ENCODE measurements at places on chromosomes 13 and 19. TPM values are rescaled to one million over a fixed set of nuclear protein-coding genes. Genes with fewer than 3 reads are reported as not detected.

- H3K27ac ChIP-seq: no peak overlapping the region
- no peaks in the 10 kb centered on the region for H3K27me3 ChIP-seq
- no peak overlapping the region for H3K4me3 ChIP-seq
- peaks cover 15% of the 10 kb centered on the region for H3K36me3 ChIP-seq
- DNase-seq: no peak
Measured at GRCh38 chr19:33132425-33132824, 511 bp downstream of the WDR88 start.

- no peak overlapping the region for H3K4me3 ChIP-seq
- no peak for DNase-seq
- H3K27me3 ChIP-seq: no peaks in the 10 kb centered on the region
- H3K27ac ChIP-seq: no peak overlapping the region
- H3K4me1 ChIP-seq: no peaks in the 10 kb centered on the region
- peaks cover 97% of the 10 kb centered on the region for H3K36me3 ChIP-seq
Measured at GRCh38 chr13:110179116-110179856, 127.7 kb downstream of the COL4A1 start.

- DNase-seq: no peak
- H3K27me3 ChIP-seq: no peaks in the 10 kb centered on the region
- H3K4me3 ChIP-seq: no peak overlapping the region
- H3K36me3 ChIP-seq: no peaks in the 10 kb centered on the region
- H3K27ac ChIP-seq: no peak overlapping the region
Measured at GRCh38 chr13:42745655-42746054, 35.7 kb upstream of the FAM216B start.

DNA sequence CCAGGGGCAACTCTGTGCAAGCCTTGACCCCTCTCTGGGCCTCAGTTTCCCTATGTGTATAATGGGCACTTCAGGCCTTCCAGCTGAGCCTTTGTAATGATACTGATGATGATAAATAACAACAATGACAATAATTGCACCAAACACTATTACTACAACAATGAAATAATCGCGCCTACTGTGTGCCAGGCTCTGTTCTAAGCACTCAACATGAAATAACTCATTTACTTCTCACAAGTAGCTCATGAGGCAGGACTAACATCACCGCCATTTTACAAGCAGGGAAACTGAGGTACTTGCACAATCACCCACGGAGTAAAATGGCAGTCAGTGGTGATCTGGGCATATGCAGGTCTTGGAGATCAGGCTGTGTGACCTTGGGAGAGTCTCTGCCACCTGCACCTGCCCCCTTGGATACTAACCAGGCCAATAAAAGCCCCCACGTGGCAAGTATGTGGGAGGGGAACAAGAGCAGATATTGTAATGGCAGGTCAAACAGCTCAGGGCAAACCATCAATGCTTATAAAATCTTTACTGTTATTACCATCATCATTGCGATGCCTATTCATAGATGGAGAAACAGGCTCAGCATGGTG is 540 bp upstream of the ANGPTL8 start:
- peaks cover 10% of the 10 kb centered on the region for H3K36me3 ChIP-seq
- no peaks in the 10 kb centered on the region for H3K4me1 ChIP-seq
- no peak overlapping the region for H3K4me3 ChIP-seq
- H3K27me3 ChIP-seq: no peaks in the 10 kb centered on the region
- DNase-seq: no peak

GRCh38 chr13:48978942-48979601 is 3.4 kb downstream of the FNDC3A start:
- no peak overlapping the region for H3K27ac ChIP-seq
- no peak overlapping the region for H3K4me3 ChIP-seq
- no peaks in the 10 kb centered on the region for H3K27me3 ChIP-seq
- no peaks in the 10 kb centered on the region for H3K36me3 ChIP-seq
- peaks cover 29% of the 10 kb centered on the region for H3K4me1 ChIP-seq

- H3K27ac ChIP-seq: peak overlapping the region; percentile 84
- no peaks in the 10 kb centered on the region for H3K36me3 ChIP-seq
- peaks cover 20% of the 10 kb centered on the region for H3K4me1 ChIP-seq
- H3K4me3 ChIP-seq: peak overlapping the region; percentile 82
Measured at GRCh38 chr19:38975861-38976271, 324 bp upstream of the FBXO17 start.

OR4F17 gene
- total RNA-seq: not detected

- no peaks in the 10 kb centered on the region for H3K36me3 ChIP-seq
- DNase-seq: no peak
- H3K4me1 ChIP-seq: peaks cover 69% of the 10 kb centered on the region
- no peak overlapping the region for H3K4me3 ChIP-seq
- no peaks in the 10 kb centered on the region for H3K27me3 ChIP-seq
Measured at GRCh38 chr19:13039211-13039789, 44.0 kb downstream of the NFIX start.

SHFL gene
- total RNA-seq: 42.5 TPM

THSD1 gene
- 4.1 TPM for total RNA-seq

C13orf42 gene
- not detected for total RNA-seq

- H3K4me1 ChIP-seq: no peaks in the 10 kb centered on the region
- H3K27me3 ChIP-seq: no peaks in the 10 kb centered on the region
- no peak overlapping the region for H3K27ac ChIP-seq
- H3K4me3 ChIP-seq: no peak overlapping the region
- DNase-seq: no peak
- H3K36me3 ChIP-seq: no peaks in the 10 kb centered on the region
Measured at GRCh38 chr13:106186366-106187030, 349.0 kb downstream of the EFNB2 start.

- H3K4me1 ChIP-seq: no peaks in the 10 kb centered on the region
- DNase-seq: no peak
- H3K27me3 ChIP-seq: no peaks in the 10 kb centered on the region
- no peaks in the 10 kb centered on the region for H3K36me3 ChIP-seq
- no peak overlapping the region for H3K4me3 ChIP-seq
- H3K27ac ChIP-seq: no peak overlapping the region
Measured at GRCh38 chr13:102333320-102334198, 68.3 kb downstream of the FGF14 start.

ERICH4 gene
- total RNA-seq: not detected

KCTD4 gene
- not detected for total RNA-seq

LHB gene
- total RNA-seq: not detected

ZNF443 gene
- 3.4 TPM for total RNA-seq

PTBP1 gene
- total RNA-seq: 149 TPM

- no peaks in the 10 kb centered on the region for H3K36me3 ChIP-seq
- H3K4me3 ChIP-seq: no peak overlapping the region
- no peak for DNase-seq
- H3K27ac ChIP-seq: no peak overlapping the region
- no peaks in the 10 kb centered on the region for H3K27me3 ChIP-seq
Measured at GRCh38 chr13:24709186-24709913, 29.1 kb downstream of the ATP12A start.

GRCh38 chr19:35828692-35829301 is 16.2 kb upstream of the PRODH2 start:
- no peaks in the 10 kb centered on the region for H3K4me1 ChIP-seq
- DNase-seq: no peak
- H3K27ac ChIP-seq: no peak overlapping the region
- H3K27me3 ChIP-seq: no peaks in the 10 kb centered on the region
- H3K4me3 ChIP-seq: no peak overlapping the region

GRCh38 chr19:51094696-51095279 is 12.1 kb upstream of the KLK14 start:
- no peak overlapping the region for H3K27ac ChIP-seq
- no peaks in the 10 kb centered on the region for H3K4me1 ChIP-seq
- no peaks in the 10 kb centered on the region for H3K36me3 ChIP-seq

GRCh38 chr13:97003071-97003470 is 8.8 kb upstream of the OXGR1 start:
- no peaks in the 10 kb centered on the region for H3K36me3 ChIP-seq
- no peak for DNase-seq
- no peaks in the 10 kb centered on the region for H3K4me1 ChIP-seq

MIPEP gene
- 12.0 TPM for total RNA-seq

GRCh38 chr19:41131186-41131585 is 17.0 kb downstream of the CYP2F1 start:
- H3K27ac ChIP-seq: no peak overlapping the region
- no peaks in the 10 kb centered on the region for H3K36me3 ChIP-seq
- no peak overlapping the region for H3K4me3 ChIP-seq
- peaks cover 4% of the 10 kb centered on the region for H3K4me1 ChIP-seq

HTR2A gene
- 2.6 TPM for total RNA-seq

HSD11B1L gene
- 11.6 TPM for total RNA-seq

C5AR1 gene
- 37.6 TPM for total RNA-seq

GRCh38 chr13:99446242-99446641 is 55.0 kb upstream of the TM9SF2 start:
- no peaks in the 10 kb centered on the region for H3K4me1 ChIP-seq
- H3K27ac ChIP-seq: no peak overlapping the region
- no peaks in the 10 kb centered on the region for H3K36me3 ChIP-seq
- DNase-seq: no peak
- no peak overlapping the region for H3K4me3 ChIP-seq

- peak overlapping the region; percentile 83 for H3K27ac ChIP-seq
- peaks cover 32% of the 10 kb centered on the region for H3K36me3 ChIP-seq
- H3K4me3 ChIP-seq: peak overlapping the region; percentile 82
- no peaks in the 10 kb centered on the region for H3K27me3 ChIP-seq
- H3K4me1 ChIP-seq: peaks cover 43% of the 10 kb centered on the region
- DNase-seq: no peak
Measured at GRCh38 chr19:43594710-43595604, 977 bp downstream of the IRGQ start.

- H3K4me3 ChIP-seq: peak within 1 kb of the TSS; percentile 73
- H3K4me1 ChIP-seq: peaks cover 3% of the 10 kb centered on the region
- no peaks in the 10 kb centered on the region for H3K36me3 ChIP-seq
- DNase-seq: peak; percentile 95
- no peaks in the 10 kb centered on the region for H3K27me3 ChIP-seq
- H3K27ac ChIP-seq: peak within 1 kb of the TSS; percentile 19
Measured at GRCh38 chr19:20077791-20078463, at the start of gene ZNF90. ZNF90 (plus strand) TSS chr19:20078000; CDS start chr19:20078133, 133 bp downstream.

DNA sequence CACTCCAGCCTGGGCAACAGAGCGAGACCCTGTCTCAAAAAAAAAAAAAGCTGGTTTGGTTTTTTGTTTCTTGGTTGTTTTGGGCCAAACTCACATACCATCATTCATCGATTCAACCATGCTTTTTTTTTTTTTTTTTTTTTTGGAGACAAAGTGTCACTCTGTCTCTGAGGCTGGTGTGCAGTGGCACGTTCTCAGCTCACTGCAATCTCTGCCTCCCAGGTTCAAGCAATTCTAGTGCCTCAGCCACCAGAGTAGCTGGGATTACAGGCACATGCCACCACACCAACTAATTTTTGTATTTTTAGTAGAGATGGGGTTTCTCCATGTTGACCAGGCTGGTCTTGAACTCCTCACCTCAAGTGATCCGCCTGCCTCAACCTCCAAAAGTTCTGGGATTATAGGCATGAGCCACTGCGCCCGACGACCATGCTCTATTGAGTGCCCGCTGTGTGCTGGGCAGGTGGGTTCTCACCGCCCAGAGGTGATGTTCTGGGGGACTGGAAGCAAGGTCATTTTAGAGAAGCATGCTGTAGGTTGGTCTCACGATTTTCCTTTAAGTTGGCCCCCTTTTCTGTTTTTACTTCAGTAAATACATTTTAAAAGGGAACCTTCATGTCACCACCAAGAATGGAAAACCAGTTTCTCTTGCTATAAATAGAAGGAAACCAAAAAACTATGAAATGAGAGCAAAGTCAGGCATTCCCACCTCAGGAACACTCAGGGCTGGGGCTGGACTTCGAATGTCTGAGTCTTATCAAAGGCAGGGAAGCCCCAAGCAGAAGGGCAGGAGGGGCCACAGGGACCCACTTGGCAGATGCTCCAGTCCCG is 8.3 kb upstream of the JUND start:
- H3K36me3 ChIP-seq: no peaks in the 10 kb centered on the region
- peaks cover 20% of the 10 kb centered on the region for H3K4me1 ChIP-seq
- peak overlapping the region; percentile 99 for H3K27ac ChIP-seq
- peak overlapping the region; percentile 93 for H3K4me3 ChIP-seq
- DNase-seq: no peak

DNA sequence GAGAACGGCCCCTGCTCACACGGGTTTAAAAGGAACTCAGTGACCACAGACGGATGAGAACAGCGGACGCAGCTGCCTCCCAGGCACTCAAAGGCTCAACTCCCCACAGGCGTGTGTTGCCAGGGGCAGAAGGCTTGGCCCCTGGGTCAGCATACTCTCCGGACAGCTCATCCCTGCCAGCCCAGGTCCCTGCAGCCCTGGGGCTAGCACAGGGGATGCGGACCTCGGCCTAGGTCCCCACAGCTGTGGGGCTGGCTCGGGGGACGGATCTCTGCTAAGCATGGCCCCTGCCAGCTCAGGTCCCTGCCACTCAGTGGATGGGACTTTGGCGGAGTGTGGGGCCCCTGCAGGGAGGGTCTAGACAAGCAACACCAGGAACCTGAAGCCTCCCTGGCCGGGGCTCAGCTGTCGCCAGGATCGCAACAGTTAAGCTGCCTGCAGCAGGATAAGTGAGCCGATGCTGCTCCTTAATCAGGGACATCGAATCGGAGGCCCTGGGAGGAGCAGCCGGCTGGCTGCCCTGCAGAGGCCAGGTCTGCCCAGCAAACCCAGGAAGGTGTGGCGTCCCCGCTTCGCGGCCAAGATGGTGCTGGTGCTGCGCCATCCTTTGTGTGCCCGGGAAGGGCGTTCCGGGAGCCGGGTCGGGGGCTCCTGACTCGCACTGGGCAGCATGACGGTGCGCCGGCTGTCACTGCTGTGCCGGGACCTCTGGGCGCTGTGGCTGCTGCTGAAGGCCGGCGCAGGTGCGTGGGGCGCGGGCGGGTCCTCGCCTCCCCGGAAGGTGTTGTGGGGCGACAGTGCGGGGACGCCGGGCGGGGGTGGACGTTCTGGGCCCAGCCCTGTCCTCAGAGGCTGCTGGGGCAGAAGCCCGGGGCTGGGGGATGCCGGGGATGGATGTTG is 32.5 kb downstream of the MCF2L start:
- H3K4me1 ChIP-seq: no peaks in the 10 kb centered on the region
- no peak for DNase-seq
- H3K36me3 ChIP-seq: no peaks in the 10 kb centered on the region
- H3K27me3 ChIP-seq: no peaks in the 10 kb centered on the region
- H3K27ac ChIP-seq: no peak overlapping the region

DNA sequence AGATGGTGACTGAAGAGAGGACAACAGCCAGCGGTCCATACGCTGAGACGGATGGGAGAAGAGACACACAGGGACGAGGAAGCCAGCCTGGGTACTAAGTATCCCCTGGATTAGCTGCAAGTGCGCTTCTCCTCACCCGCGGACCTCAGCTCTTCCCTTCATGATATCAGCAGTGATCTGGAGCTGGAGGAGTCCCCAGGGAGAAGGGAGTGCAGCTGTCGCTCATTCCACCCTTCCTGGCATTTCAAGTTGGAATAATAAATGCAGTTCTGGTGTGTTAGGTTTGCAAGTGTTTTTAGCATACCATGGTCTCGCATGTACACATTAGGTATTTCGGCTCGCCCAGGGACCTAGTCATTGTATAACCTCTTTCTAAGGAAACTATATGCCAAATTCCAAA is 88.5 kb upstream of the C1QTNF9B start:
- H3K4me3 ChIP-seq: no peak overlapping the region
- H3K27ac ChIP-seq: no peak overlapping the region
- H3K36me3 ChIP-seq: no peaks in the 10 kb centered on the region
- no peaks in the 10 kb centered on the region for H3K4me1 ChIP-seq
- DNase-seq: no peak
- H3K27me3 ChIP-seq: no peaks in the 10 kb centered on the region

MISP3 gene
- 2.7 TPM for total RNA-seq

COL4A2 gene
- 999 TPM for total RNA-seq

PABPC3 gene
- not detected for total RNA-seq

- no peaks in the 10 kb centered on the region for H3K36me3 ChIP-seq
- H3K4me1 ChIP-seq: no peaks in the 10 kb centered on the region
- no peak for DNase-seq
- no peak overlapping the region for H3K4me3 ChIP-seq
Measured at GRCh38 chr13:58151452-58151851, 519.9 kb downstream of the PCDH17 start.

MYO1F gene
- total RNA-seq: 33.9 TPM

SLC27A5 gene
- 8.5 TPM for total RNA-seq

All from thoracic aorta (tissue), 2 donors.